ENCODE measurements at places on chromosomes 6 and 20.

- no peak for DNase-seq
Measured at GRCh38 chr6:15776458-15776980, 113.7 kb upstream of the DTNBP1 start.

GRCh38 chr20:57647933-57648785 lies 27.9 kb upstream of the ZBP1 start:
- DNase-seq = no peak

DNA sequence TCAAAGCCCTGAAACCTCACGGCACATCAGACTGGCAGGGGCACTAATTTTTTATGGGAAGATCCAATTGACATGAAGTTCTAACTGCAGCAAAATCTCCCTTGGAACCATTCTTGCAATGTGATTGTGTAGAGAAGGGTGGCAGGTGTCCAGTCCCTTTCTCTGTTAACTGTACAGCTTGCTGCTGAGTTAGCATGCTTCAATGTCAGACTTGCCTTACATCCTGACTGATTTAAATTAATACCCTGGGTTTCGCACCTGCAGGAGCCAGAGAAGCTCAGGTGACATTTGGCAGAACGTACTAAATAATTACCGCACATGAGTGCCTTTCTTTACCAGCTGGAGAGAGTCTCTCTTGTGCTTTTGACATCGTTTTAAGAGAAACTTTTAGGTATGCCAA lies 123.0 kb downstream of the DOK5 start:
- no peak for DNase-seq

DNA sequence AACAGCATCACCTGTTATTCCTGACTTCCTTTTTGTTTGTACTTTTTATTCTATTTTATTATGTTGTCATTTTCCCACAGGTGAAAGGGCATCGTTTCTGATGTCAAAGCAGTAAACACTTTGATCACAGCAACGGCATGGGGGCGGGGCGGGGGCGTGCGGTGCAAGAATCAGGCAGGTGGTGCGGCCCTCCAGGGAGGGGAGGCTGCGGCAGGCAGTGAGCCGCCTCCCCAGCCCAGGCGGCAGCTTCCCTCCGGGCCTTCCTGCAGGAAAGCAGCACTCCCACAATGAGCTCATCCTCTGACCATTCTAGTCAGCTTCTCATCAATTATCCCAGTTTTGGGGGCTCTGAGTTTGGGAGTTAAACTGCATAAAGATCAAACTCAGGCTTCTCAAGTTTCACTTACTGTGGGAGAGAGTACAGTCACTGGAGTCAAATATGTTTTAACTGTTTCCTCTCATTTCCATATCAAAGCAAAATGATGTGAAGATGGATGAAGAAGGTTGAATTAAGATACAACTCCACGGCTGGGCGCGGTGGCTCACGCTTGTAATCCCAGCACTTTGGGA lies 608.4 kb upstream of the AGPAT4 start:
- DNase-seq = no peak

DNA sequence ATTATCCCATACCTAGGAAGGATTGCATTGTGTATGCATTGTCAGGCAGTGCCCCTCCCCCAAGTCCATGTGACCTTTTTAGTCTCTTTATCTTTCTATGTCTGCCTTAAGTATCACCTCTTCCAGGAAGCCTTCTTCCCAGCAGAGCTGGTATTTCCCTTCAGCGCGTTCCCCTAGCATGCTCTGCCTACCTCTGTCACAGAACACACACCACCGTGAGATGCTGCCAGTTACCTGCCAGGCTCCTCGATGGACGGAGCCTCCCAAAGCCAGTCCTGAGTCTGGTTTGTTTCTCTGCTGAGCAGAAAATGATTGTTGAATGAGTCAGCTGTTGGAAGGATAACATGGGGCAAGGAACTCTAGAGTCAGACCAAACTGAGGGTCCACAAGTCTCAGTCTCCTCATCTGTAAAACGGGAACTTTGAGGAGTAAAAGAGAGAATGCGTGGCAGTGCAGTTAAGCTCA lies 11.3 kb upstream of the ZNF335 start:
- DNase-seq = no peak

GRCh38 chr6:133377219-133377618 lies 136.1 kb downstream of the EYA4 start:
- DNase-seq = no peak

DNA sequence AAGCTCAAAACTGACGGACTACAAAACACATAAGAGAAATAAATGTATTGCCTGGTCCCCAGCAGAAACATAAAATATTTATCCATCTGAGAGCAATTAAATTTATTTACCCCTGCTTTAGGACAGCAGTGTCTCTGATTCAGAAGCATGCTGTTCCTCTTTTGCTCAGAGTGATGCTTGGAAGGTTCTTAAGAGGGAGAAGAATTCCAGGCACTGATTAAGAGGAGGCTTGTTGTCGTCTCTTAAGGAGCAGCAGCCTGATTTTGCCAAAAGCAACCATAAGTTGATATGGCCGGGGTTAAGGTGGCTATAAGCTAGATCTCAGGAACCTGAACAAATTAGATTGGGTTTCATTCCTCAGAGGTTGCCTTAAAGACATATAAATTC lies 25.8 kb downstream of the CAP2 start:
- DNase-seq = no peak

DNA sequence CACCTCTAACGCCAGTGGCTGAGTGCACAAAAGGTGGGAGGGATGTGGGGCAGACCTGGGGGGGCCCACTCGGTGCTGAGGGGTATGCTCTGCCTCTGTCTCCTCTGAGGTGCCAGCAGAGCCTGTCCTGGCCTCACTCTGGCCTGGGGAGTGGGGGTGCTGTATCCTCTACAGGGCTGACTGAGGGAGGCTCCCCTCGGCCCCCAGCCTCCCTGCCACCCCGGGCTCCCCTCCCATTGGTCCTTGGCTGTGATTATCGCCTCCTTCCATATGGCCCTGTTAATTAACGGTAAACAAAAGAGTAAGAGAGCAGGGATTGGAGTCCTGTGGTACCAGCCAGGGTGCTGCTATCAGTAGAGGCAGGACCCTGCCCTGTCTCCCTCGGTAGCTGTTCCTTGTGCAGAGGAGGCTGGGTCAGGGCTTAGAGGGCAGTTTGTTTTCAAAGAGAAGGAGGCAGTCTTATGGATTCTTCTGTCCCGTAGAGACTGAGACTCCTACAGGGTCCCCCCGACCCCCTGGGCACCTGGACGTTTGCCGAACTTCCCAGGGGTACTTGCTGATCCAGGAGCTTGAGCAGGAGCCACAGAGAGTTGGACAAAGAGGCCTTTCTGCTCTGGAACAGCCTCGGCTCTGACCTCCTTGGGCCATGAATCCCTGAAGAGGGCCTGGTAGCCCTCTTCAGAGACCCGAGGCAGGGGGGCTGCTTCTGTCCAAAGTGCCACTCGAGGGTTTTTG lies 1.8 kb downstream of the MYT1 start:
- DNase-seq = no peak

GRCh38 chr6:30913721-30914075 lies 340 bp upstream of the VARS2 start:
- no peak for DNase-seq

DNA sequence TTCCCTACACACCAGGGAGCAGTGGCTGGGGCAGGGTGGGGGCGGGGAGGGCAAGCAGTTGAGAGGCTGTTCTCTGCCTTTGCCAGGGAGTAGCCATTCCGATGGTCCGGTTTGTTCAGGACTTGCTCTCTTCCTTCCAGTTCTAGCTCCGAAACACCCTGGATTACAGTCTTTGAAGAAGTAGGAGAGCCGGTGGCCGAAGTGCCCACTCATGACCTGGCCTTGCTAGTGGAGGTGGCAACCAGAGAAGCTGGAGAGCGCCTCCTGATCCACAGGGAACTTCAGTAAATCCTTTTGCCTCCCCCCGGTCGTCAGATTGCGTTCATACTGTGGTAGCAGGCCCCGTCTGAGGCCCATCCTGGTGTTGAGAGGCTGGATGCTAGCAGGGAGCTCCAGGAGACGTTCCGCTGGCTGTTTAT lies 92.8 kb downstream of the ARID1B start:
- DNase-seq = no peak

GRCh38 chr6:509676-510075 lies 118.1 kb downstream of the IRF4 start:
- no peak for DNase-seq

GRCh38 chr20:62266340-62266739 lies 28.0 kb downstream of the OSBPL2 start:
- DNase-seq = no peak

GRCh38 chr6:15425947-15426346 lies 180.1 kb downstream of the JARID2 start:
- no peak for DNase-seq

DNA sequence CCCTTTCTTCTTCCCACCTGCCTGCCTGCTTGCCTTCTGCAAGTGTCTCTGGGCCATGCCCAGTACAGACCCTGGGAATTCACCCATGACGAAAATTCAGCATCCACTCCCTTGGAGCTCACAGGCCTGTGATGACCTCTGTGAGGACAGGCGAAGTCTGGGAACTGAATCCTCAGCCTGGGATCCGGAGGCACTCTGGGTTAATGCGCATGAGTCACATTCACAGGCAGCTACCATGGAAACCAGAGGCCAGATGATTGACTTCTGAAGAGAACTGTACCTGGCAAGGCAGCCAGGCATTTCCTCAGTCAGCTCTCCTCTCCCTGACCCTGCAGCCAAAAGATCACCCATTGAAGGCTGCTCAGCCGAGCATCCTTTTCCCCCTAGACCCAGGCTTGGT lies 41.0 kb downstream of the SLC9A8 start:
- no peak for DNase-seq
